CD4-positive, alpha-beta T cell treated with Interleukin-15 for 4 hours (primary cell): ENCODE measurements at places on chromosomes 6 and 20.

DNA sequence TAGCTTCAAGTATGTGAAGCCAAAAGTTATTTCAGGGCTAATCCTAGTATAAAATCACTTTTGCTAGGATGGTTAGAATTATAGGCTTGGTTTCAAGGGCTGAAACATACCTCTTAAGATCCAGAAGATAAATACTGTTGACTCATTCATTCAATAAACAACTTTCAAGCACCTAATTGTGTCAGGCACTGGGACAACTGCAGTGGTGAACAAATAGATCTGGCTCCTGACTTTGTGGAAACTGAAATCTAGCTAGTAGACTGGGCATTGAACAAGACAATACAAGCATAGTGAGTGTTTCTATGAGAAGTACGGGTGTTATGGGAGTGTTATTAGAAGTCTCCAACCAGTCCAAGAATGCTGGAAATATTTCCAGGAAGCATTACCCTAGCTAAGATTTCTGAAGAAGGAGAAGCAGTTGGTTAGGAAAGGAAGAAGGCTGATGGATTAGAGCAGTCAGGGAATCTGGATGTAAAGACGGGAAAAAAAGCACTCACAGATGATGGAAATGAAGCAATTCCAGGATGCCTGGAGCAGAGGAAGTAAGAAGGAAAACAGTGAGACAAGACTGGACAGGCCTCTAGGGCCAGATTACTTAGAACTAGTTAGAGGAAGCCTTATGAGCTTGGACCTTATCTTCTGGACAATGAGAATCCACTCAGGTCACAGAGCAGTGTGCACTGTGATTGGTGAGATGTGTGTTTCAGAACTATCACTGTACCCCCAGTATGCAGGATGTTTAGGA lies 132.6 kb upstream of the RAB32 start:
- DNase-seq: no peak

DNA sequence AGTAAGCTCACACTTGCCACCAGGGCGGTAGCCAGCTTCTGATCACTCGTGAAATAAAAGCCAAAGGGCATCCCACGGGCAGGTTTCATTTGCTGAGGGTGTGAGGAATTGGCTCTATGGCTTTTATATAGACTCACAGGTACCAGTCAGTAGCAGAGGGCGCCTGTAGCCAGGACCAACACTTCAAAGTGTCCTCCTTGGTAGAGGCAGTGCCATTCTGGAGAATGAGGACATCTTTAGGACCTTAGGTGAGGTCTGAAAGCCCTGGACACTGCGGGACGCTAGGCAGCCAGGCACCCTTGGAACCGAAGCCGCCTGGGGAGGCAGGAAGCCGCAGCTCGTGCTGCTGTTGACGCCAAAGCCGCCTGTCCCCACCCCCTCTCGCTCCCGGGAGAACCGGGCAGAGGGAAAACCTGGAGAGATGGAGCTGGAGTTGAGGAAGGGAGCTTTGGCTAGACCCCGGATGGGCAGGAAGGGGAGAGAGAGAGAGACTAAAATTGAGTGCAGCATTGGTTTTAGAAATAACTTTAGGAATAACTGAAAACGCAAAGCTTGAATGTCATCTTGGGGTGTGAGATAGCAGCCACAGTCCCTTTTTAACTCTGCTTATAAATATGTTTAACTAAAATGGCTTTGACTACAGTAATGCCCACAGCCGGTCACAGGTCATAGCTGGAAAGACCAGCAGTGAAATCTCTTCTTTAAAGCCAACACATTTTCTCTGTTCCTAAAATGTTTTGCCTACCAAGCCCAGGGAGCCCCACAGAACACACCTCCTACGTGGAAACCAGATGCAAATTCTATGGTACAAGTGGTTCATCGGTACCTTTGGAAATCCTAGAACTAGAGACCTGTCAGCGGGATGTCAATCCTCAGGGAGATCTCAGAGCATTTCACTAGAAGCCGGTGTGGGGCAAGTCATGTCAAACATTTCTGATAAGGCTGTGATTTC lies 128.5 kb upstream of the CDYL start:
- no peak for DNase-seq

- no peak for DNase-seq
These were observed 55.1 kb downstream of the SLC22A2 start for GRCh38 chr6:160203522-160203921.

DNA sequence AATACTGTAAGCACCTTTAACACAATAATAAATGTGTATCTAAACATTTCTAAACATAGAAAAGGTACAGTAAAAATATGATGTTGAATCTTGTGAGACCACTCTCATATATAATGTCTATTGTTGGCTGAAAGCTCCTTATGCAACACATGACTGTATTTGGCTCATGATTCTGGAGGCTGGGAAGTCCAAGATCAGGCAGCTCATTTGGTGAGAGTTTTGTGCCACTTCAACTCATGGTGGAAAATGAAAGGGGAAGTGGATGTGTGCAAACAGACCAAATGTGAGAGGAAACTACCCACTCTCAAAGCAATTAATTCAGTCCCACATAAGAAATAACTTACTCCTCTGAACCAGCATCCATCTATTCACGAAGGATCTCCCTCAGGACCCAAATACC lies 257.7 kb upstream of the OPRM1 start:
- DNase-seq: no peak

GRCh38 chr6:37382994-37383765 lies 29.4 kb downstream of the RNF8 start:
- no peak for DNase-seq

GRCh38 chr20:48066246-48066645 lies 281.0 kb upstream of the SULF2 start:
- no peak for DNase-seq

- peak; percentile 9 for DNase-seq
These were observed 539 bp downstream of the CDYL start for GRCh38 chr6:4776493-4777393.

DNA sequence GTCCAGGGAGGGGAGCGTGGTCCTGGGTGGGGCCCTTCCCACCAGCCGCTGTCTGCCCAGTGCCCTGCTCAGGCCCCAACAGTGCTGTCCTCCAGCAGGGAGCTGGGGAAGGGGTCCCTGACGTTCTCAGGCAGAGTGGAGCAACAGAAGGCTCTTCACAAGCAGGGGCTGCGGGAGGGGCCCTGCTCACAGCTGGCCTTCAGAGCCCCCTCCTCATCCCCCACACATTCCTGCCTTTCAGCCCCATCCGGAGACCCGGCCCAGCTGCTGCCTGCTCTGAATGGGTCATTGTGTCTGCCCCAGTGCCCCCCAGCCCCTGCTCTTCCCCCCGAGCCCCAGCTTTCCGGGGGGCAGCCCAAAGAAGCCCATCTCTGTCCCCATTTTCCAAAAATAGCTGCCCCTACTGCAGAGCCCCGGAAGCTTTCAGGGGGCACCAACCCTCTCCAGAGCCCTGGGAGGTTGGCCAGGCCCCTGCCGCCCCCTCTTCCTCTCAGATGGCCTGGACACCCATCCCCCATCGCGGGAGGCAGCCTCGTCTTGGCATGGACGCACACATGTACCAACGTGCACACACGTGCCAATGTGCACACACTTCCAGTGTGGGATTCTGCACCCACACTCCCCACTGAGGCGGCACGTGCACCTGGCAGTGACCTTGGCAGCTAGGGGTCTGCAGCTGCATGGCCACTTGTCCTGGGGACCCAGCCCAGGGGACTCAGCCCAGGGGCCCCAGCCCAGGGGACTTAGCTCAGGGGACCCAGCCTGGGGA lies 3.7 kb downstream of the COL20A1 start:
- DNase-seq: no peak

DNA sequence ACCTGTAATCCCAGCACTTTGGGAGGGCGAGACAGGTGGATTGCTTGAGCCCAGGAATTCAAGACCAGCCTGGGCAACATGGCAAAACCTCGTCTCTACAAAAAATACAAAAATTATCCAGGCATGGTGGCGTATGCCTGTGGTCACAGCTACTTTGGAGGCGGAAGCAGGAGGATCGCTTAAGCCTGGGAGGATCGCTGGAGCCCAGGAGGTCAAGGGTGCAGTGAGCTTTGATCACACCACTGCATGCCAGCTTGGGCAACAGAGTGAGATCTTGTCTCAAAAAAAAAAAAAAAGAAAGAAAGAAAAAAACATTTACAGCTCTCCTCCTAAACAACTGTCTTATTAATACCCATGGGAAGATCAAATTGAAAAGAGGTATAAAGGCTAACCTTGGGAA lies 8.8 kb upstream of the MYMX start:
- no peak for DNase-seq
